ENCODE measurements at places on chromosomes 3 and 15. TPM values are rescaled to one million over a fixed set of nuclear protein-coding genes. Genes with fewer than 3 reads are reported as not detected.
A peak's percentile ranks its signal among the peaks of the same experiment; 100 is the strongest.

Gene ISLR2
- total RNA-seq = not detected

Gene VGLL3
- total RNA-seq = 0.01 TPM

Gene P2RY1
- total RNA-seq = not detected

Gene RTP3
- 0.09 TPM for total RNA-seq

Gene AGTR1
- total RNA-seq = 0.64 TPM

Gene CTXN2
- total RNA-seq = not detected

- DNase-seq = no peak
Measured at GRCh38 chr3:186932281-186933181, 2.2 kb downstream of the ST6GAL1 start.

DNA sequence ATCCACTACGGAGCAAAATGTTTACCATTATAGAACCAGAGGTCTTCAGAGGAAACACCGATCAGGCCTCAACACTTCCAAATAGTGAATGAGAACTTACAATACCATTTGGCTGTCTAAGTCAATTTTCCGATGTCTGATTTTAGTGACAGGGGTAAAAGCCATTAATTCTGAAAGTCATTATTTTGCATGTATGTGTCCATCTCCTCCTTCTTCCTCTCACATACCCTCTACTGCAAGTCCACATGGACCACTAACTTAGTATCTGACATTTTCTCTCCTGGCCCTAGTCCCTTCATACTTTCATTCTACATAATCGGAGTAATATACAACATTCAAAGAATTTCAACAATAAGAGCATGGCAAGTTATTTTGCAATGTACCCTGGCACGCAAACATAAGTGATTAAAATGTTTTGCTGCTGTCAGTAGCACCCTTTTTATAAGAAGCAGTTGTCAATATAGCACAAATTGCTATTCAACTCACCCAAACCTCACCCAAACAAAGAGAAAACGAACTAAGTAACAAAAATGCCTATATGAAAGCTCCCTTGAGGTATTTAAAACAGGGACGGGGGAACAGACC, 1.9 kb downstream of the TOP2B start:
- DNase-seq = no peak

DNA sequence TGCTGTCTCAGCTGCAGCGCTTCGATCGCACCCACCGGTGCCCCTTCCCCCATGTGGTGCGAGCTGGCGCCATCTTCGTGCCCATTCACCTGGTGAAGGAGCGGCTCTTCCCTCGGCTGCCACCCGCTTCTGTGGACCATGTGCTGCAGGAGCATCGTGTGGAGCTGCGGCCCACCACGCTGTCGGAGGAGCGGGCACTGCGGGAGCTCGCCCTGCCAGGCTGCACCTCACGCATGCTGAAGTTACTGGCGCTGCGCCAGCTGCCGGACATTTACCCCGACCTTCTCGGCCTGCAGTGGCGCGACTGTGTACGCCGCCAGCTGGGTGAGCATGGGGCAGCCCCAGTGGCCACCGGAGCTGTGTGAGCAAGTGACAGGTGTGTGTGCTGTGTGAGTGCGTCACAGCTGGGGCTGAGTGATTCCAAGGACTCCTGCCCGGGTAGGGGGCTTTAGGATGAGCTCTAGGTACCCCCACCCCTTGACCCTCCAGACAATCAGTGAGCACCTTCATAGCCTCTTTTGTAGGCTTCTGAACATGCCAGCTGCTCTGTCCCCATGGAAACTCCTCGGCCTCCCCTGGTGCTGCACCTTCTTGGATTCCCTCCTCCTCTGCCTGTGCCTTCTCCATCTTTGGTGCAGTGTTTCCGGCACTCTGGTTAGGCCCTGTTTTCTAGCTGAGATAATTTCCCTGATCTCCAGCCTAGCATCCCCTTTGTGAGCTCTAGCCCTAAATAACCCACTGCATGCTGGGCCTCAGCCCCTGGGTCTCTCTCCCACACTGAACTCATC, 7.0 kb downstream of the C15orf39 start:
- no peak for DNase-seq

GRCh38 chr3:151964743-151965142, 91.3 kb downstream of the SUCNR1 start:
- no peak for DNase-seq

GRCh38 chr3:153043729-153044328, 118.2 kb upstream of the RAP2B start:
- no peak for DNase-seq

- DNase-seq = no peak
Measured at GRCh38 chr3:153688301-153689120, 432.7 kb upstream of the ARHGEF26 start.

- DNase-seq = no peak
Measured at GRCh38 chr15:101004500-101004899, 85.3 kb downstream of the LRRK1 start.

- DNase-seq = peak; percentile 37
Measured at GRCh38 chr3:44554626-44555592, at the start of gene ZKSCAN7. TSS of gene ZKSCAN7 (plus strand) at chr3:44555193. CDS start at chr3:44557048, 1,855 bp downstream.

GRCh38 chr3:112873632-112874031, 27.0 kb upstream of the CD200R1L start:
- DNase-seq = no peak

- no peak for DNase-seq
Measured at GRCh38 chr3:36688815-36689214, 75.5 kb downstream of the DCLK3 start.

DNA sequence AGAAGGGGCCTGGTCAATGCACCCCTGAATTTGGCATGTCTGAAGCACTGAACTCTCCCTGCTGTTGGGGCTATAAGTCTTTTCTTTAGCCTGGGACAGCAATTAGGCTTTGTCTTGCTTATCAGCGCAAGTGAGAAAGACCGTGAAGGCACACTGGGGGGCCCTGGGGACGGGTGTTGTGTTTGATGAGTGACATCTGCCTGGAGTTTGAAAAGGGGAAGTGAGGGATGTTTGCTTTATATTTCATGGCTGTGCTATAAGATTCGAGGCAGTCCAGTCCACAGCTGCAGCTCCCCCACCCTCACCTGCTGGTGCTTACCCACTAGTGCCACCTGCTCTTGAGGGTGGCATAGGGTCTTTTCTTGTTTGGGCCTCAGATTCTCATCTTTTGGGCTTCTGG, 44.8 kb downstream of the CEMIP start:
- no peak for DNase-seq

DNA sequence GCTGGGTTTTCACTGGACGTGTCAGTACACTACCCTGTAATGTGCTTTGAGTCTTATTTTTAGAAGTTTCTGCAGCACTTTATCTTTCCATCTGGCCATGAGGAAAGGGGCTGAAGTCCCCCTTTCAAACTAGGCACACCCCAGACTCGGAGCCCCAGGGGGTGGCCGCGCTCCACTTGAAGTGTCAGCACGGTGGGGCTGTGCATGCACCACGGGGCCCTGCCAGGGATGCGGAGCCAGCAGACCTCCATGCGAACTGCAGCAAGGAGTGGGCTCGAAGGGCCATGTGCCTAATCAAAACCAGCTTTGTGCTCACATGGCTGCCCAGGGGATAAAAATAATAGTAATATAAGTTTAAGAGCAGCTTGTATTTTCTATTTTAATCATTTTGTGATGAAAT, 100.9 kb upstream of the HACD2 start:
- no peak for DNase-seq

DNA sequence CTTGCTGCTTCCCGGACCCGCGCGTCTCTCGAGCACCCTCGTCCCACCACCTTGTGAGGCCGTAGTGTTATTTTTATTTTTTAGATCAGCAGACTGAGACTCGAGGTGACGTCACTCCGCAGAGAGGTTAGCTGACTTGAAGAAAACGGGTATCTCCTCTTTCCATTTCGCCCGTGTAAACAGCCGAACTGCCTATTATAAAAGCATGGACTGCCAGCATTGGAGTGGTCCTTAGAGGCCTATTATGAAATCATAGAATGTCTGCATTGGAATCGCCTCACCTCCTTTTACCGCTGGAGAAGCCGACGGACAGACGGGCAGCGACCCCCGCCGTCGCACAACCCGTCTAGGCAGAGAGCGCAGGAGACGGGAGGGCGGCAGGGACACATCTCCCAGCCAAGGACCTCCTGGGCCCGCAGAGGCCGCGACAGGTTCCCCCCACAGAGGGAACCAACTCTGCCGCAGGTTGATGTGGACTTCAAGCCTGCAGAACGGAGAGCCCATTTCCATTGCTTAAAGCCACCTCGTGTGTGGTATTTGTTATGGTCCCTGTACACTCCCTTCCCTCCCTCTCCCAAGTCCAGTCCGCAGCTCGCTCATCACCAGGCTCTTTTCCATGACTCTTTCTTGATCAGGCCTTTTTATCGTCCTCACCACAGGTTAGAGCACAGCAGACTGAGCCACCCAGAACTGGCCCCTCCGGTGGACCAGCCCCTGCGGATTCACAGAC, 540 bp upstream of the PPP1R2 start:
- peak; percentile 73 for DNase-seq

- DNase-seq = no peak
Measured at GRCh38 chr15:47998619-47999019, 122.2 kb upstream of the SLC24A5 start.

DNA sequence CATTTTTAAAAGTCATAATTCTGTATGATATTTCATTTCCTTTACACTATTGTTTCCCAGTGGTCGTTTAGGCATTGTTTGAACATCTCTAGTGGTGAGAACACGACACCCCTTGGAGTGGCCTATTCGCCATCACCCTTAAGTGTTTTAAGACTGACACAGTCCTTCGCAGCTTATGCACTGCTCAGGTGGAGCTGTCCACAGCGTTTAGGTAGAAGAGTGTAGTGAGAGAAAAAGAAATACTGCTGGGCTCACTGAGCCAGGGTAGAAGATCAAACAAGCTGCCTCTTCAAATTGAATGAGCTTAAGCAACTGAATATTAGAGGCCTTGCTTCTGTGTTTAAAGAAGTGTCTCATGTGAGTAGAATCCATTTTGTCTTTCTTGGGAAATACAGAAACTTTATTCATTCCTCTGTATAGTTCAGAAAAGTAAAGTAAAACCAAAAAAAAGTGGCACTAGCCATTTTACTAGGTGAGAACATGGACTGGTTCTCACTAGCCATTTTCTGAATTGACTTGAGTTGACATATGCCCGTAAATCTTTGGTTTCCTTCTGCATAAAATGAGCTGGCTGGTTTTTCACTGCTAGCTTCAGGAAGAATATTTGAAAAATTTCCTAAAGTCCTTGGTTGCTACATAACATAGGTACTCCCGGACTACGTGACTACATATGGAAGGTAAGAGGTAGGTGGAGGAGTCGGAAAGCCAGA, 155.9 kb downstream of the P3H2 start:
- DNase-seq = no peak

DNA sequence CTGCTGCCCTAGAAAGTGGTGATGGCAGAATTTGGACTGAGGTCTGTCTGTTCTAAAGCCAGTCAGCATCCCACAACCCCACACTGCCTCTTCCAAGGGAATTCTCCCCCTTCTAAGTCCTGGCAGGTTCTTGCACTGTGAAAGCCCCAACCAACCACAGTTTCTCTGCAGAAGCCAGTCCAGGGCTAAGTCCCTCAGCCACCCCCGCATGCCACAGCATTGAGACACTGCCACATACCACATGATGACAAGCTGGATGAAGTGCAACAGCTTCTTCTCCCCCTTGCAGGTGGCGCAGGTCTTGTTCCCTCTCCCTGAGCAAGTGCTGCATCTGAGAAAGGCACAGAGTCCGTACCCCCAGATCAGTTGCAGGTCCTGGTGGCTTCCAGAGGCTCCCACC, 18.6 kb downstream of the SSUH2 start:
- DNase-seq = no peak

DNA sequence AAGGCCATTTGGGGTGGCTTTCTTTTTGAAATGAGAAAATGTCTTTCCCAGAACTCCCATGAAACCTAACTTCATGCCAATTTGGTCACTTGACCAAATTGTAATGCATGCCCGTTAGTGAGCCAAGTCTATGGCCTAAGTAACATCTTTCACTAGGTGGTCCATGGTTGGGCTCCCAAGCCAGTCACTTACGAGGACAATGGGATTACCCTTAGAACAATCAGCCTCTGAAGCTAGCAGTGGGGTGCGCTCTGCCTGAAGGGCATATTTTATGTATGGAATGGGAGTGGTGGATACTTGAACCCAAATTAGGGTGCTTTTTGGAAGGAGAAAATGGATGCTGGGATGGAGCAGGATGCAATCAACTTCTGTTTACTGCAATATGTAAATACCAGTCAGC, 127.4 kb upstream of the GOLIM4 start:
- DNase-seq = no peak

GRCh38 chr3:14791343-14791945, 27.3 kb upstream of the FGD5 start:
- DNase-seq = peak; percentile 46

DNA sequence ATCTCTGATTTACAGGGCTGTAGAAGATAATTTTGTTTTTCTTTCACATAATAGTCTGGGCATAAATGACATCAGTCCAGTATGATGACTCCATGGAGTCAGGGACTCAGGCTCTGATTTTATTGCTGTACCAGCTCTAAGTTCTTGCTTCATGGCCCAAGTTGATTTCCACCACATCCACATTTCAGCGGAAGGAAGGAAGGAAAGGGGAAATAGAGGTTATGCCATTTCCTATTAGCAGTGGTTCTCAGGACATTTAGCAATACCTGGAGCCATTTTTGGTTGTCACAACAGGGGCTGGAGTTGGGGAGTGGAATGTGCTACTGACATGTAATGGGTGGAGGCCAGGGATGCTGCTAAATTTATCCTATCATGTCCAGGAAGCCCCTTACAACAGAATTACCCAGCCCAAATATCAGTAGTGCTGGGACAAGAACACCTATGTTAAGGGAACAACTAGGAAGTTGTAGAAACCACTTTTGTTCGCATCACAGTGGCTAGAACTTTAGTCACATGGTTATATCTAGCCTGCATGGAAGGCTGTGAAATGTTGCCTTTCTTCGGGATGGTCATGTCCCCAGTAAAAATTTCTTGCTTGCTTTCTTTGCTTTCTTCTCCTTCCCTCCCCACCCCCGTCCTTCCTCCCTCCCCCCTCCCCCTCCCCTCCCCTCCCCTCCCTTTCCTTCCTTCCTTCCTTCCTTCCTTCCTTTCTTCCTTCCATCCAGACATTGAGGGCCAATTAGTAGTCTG, 42.1 kb downstream of the OXSR1 start:
- no peak for DNase-seq

DNA sequence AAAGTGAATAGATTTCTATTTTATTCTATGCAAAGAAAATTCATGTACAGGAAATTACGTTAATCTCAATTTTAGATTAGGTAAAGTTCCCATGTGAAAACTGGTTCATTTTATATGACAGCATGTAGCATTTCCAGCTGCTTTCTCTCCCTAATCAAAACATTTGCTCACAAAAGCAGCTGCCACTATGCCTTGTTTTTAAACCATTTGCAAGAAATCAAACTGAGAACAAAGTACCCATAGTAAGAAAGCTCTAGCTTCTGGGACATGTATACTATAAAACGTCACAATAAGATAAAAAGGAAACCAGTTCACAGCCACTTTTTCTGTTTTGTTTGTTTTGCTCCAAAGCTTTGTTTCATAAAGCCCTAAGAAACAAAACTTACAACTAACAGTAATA, 5.0 kb upstream of the CRYBG3 start:
- no peak for DNase-seq

- no peak for DNase-seq
Measured at GRCh38 chr3:11818033-11818432, 28.7 kb downstream of the TAMM41 start.

- DNase-seq = no peak
Measured at GRCh38 chr3:128427175-128427857, 39.4 kb downstream of the DNAJB8 start.
